Activated T-helper 9 cell treated with anti-CD3 and anti-CD28 coated beads, Interleukin-2, amount 50 U/mL, for 16 hours (primary cell): ENCODE measurements at places on chromosomes 6 and 20.

- no peak for DNase-seq
These were observed 33.6 kb downstream of the GFOD1 start for GRCh38 chr6:13453771-13454251.

DNA sequence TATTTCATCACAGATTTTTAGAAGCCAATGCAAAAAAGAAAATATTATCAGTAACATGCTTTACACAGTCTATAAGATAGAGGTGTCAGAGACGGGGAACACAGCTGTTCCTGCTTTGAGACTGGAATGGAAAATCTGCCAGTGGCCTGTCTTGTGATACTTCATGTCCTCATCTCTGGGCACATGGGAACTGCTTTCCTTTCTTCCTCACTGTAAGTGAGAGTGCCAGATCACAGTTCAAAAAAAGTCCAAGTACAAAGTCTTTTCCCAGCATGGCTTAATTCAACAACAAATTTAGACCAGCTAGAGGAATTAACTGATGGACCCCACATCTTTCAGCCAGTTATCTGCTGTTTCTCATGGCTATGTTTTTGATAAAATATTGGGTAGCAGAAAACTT, 490.4 kb downstream of the CDKAL1 start:
- no peak for DNase-seq

- DNase-seq, result no peak
These were observed 73.9 kb downstream of the AHI1 start for GRCh38 chr6:135423649-135424128.

- DNase-seq, result no peak
These were observed 69.3 kb upstream of the EYS start for GRCh38 chr6:65776332-65776731.

GRCh38 chr20:47754946-47755652, 30.2 kb downstream of the SULF2 start:
- no peak for DNase-seq

DNA sequence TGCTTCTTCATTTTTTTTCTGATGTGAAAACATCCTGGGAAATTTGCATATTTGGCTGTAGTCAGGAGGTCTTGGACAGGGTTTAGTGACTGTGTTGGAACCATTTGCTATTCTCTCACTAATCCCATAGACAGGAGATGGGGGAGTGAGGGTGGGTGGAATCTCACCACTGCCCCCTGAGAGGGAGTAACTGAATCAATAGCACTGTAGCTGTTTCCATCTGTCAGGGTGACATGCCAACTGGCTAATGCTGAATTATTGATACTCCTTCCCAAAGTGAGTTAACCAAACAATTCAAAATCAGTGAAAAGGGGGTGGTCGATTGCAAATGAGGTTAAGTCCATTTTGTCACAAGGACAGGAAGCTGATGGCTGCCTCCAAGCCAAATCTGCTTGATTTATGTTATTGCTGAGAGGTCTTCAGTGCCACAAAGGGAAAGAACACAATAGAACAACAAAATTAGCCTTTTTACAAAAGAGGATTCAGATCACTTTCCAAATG, 55.1 kb upstream of the B3GAT2 start:
- no peak for DNase-seq

GRCh38 chr20:59043698-59044097, 1.1 kb upstream of the PRELID3B start:
- DNase-seq, result no peak

DNA sequence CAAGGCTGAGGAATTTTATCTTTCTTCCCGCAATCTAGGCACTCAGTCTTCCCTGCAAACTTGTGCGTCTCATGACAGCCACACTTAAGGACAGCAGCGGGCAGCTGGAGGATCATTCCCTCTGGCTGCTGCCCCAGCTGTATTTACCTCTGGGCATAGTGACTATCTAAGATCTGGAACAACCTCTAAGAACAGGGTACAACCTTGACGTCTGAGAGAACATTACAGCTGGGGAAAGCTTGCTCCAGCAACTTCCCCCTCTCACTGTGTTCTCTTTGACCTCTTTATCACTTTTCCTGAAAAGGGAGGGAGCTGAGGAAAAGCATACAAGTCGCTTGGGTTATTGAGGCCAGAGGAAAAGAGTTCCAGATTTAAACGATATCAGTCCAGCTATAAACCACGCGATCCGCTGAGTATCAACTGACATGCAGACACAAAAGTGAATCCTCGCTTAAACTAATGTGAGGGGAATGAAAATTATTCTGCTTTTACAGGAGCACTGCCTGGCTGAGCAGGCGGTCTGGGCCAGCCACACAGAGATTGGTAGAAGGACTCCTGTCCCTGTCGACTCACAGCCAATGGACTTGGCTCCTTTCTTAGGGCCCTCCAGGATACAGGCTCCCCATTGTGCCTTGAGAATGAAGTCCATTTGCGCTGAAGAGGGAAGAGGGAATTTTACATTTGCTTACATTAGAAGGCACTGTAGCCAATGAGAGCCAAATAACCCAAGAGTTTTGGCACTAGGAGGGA, 153.3 kb downstream of the QRSL1 start:
- DNase-seq, result no peak

- DNase-seq, result no peak
These were observed 102.2 kb downstream of the BACH2 start for GRCh38 chr6:90194371-90194841.

- no peak for DNase-seq
These were observed 226.8 kb downstream of the TMEM242 start for GRCh38 chr6:157096522-157096921.

DNA sequence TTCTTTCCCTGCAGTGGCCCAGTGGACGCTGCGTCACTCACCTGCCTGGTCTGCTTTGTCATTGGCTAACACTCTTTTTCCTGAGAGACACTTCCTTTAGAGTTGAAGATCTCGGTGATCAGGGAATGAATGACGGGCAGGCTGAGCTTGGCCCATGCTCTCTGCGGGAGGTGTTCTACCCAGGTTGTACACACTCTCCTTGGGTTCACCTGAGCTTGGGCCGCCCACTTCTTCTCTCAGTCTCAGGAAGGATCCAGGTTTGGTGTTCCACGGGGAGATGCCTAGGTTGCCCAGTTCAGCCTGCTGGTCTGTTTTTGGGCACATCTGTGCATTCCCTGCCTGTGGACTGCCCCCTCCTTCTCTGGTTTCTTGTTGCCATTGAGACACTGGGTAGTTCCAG, 66.7 kb upstream of the SLC22A1 start:
- no peak for DNase-seq

- no peak for DNase-seq
These were observed 8.6 kb upstream of the ARFGAP1 start for GRCh38 chr20:63264000-63264399.

DNA sequence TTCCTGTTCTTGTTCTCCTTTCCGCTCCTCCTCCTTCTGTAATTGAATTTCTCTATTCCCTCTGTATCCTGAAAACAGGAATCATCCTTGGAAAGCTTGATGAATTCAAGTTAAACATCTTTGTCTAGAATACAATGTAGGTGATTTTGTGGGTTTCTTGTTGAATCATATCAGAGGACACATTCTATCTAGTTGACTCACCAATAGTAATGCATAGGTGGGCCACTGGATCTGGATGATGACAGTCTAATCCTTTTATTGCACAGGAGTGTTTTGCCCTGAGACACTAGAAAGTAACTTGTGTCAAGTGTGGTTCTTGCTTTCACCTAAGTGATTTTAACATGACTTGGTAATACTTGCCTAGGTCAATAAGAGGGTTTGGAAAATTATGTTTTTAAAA, 164.3 kb downstream of the RFPL4B start:
- no peak for DNase-seq

- DNase-seq, result no peak
These were observed 810 bp downstream of the MRPL18 start for GRCh38 chr6:159790956-159791598.

DNA sequence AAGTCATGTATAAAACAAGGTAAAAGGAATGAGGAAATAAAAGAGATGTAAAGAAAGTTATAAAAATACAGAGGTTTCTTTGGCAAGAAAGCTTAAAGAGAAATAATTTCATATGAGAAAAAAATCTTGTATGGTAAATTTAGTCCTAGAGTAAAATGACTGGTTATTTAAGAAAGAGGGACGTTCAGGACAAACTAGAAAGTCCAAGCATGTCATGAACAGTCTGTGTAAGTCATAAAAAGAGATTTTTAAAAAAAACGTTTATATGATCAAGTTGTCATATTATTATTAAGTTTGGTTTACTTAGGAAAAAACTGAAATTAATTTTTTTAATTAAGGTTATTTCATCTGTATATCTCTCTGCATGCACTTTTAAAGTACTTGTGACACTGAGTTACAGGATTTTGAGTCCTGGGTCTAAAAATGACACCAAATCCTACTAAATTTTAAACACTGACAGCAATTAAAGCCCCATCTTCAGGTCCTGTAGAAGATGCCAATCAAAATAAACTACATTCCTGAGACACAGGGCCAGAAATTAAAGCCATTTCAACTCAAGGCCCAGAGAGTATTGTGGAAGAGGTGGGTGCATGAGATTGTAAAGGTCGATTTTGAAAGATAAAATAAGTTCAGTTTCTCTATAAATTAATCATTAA, 62.4 kb downstream of the AGPAT4 start:
- no peak for DNase-seq
